ENCODE measurements at places on chromosomes 2 and 18.
A peak's percentile ranks its signal among the peaks of the same experiment; 100 is the strongest.

GRCh38 chr2:21715887-21716286 lies 592.1 kb downstream of the TDRD15 start:
- DNase-seq: no peak

- no peak for DNase-seq
Measured at GRCh38 chr2:11560806-11561205, 27.0 kb downstream of the GREB1 start.

DNA sequence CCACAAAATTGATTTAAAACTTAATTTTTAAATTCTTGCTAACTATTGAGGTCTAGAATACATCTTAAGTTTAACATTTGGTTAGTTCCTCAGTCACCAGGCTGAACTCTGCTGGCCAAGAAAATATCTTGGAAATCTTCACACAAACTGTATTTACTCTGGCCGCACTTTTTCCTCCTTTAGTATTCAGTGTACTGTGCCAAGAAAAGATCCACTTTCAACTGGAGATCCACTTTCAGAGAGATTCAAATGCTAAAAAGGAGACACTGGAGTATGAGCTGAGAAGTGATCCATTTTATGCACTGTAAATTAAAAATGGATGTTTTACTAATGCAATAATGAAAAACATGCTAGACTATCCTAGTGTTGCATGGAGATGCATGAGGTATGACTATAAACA lies 98.1 kb downstream of the ANTXR1 start:
- no peak for DNase-seq

GRCh38 chr2:153622285-153622684 lies 143.7 kb upstream of the RPRM start:
- no peak for DNase-seq

GRCh38 chr2:239179851-239180371 lies 220.9 kb downstream of the HDAC4 start:
- peak; percentile 8 for DNase-seq

DNA sequence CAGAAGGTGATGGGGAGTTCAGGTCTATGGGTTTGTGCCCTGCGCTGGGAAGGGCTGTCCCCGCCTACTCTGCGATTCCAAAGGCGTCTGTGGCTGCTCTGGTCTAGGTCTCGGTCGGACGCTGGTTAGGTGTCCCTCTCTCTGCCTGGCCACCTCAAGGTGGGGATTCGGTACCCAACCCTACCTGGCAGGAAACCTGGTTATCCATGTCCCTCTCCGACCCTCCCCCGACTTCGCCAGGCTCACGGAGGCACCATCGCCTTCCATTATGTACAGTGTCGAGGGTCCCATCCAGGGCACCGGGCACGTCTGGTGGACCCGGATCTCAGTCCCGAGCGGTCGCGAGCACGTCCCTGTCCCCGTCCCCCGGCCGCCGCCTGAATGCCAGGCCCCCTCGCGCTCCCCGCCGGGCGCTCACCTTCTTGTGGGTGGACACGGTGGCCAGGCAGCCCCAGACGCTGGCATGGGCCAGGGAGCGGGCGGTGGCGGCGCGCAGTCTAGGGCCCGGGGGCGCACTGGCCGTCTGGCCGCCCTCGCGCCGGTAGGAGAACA lies 628 bp downstream of the CREG2 start:
- no peak for DNase-seq

- DNase-seq: no peak
Measured at GRCh38 chr18:13431886-13432285, 213.3 kb downstream of the LDLRAD4 start.

- DNase-seq: no peak
Measured at GRCh38 chr2:68340226-68341061, 20.7 kb upstream of the CNRIP1 start.

DNA sequence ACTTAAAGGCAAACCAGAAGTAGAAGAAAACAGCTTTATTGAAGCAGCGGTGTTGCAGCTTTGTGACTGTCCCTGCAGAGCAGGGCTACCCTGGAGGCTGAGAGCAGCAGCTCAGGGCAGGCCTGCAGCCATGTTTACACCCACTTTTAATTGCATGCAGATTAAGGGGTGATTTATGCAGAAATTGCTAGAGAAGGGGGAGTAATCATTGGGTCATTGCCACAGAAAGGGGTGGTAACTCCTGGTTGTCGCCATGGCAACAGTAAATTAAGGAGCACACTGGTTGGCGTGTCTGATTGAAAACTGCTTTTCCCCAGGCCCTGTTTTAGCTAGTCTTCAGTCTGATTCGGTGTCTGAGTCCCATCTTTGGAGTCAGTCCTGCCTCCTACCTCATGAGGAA lies 195.4 kb upstream of the HDAC4 start:
- DNase-seq: no peak

DNA sequence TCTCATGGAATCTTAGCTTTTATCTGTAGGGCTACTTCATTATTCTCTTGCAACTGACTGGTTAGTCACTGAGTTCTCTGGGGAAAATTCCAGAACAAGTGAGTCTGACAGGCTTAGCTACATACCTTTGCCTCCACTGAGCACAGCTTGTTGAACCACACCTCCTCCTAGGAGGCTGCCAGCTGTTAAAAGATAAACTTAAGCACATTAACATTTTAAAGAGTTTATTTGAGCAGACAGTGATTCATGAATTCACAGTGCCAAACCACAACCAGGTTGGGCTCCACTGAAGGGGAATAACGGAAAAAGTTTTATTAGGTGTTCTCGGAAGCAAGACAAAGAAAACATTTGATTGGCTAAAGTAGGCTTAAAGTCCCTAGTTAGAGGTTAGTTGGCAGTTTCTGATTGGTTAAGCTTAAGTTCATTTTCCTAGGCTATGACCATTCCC lies 12.5 kb upstream of the SLC38A11 start:
- DNase-seq: no peak

- no peak for DNase-seq
Measured at GRCh38 chr2:237820421-237820820, 21.8 kb downstream of the RBM44 start.
